ENCODE measurements at places on chromosomes 11 and 22.
A peak's percentile ranks its signal among the peaks of the same experiment; 100 is the strongest.

- DNase-seq = no peak
These were observed 75.4 kb downstream of the ME3 start for GRCh38 chr11:86596861-86597586.

DNA sequence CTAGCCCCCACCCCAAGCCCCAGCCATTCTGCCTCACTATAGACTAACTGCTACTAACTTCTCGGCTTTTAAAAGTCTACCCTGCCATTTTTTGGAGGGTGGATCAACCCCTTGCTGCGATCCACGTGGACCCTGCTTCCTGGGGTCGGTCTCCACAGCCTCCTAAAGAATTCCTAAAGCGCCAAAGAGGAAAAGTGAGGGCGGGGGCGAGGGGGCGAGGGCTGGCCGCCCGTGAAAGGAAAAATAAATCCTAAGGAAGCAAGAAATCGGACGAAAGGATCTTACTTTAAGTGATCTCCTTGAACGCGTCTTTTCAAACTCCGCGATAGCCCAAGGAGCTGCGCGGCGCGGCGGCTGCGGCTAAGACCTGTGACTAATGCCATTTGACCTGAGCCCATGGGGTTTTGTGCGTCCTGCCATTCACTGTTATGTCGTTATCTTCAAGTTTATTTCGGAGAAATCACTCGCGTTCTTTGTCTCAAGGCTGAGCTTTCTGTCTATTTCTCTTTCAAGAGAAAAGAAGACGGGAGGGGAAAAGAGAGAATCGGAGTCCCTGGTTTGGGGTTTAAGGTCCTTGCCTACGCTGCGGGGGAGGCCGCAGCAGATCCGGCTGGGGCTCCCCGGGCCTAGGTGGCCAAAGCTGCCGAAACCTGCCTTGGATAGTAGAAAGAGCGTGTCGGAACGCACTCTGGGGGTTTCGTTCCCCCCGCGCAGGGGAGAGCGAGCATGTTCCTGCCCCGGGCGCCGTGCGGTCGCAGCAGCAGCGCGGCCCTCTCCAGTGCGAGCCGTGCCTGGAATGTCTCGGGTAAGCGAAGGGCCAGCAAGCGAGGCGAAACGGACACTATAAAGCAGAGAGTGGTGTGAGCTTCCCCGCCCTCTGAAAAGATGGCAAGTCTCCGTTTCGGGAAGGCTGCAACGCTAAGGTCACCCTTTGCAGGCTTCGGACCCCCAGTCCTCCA, 2.8 kb upstream of the DBX1 start:
- DNase-seq = peak; percentile 76

DNA sequence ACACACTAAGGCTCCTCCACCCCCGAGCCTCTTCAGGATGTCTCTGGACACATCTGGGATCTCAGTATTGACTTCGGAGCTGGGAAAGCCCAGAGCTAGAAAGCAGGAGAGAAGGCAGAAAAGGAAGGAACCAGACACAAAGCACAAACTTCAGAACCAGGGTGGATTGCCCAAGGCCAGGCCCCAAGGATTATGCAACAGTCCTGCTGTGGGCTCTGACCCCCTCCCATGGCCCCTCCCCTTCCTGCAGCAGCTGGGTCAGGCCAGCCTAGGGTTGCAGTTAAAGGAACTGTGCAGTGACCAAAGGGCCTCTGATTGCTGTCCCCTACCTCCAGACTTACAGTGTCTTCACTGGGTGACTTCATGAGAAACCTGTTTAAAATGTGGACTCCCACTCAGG, 5.3 kb downstream of the KCNE3 start:
- no peak for DNase-seq

GRCh38 chr11:27611947-27612455, 88.3 kb downstream of the BDNF start:
- DNase-seq = no peak

- DNase-seq = no peak
These were observed 40.9 kb downstream of the CSRP3 start for GRCh38 chr11:19160847-19161246.

DNA sequence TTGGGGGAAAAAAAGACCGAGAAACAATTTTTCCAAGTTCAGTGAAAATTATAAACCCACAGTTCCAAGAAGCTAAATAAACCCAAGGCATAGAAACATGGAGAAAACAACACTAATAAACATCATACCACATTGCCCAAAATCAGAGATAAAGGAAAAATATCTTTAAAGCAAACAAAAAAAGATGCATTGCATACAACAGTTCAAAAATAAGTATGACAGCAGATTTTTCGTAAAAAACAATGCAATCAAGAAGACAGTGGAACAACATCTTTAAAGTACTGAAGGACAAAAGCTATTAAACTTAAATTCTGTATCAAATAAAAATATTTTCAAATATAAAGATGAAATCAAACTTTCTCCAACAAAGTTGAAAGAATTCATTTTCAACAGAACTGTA, 921.3 kb downstream of the METTL15 start:
- no peak for DNase-seq

DNA sequence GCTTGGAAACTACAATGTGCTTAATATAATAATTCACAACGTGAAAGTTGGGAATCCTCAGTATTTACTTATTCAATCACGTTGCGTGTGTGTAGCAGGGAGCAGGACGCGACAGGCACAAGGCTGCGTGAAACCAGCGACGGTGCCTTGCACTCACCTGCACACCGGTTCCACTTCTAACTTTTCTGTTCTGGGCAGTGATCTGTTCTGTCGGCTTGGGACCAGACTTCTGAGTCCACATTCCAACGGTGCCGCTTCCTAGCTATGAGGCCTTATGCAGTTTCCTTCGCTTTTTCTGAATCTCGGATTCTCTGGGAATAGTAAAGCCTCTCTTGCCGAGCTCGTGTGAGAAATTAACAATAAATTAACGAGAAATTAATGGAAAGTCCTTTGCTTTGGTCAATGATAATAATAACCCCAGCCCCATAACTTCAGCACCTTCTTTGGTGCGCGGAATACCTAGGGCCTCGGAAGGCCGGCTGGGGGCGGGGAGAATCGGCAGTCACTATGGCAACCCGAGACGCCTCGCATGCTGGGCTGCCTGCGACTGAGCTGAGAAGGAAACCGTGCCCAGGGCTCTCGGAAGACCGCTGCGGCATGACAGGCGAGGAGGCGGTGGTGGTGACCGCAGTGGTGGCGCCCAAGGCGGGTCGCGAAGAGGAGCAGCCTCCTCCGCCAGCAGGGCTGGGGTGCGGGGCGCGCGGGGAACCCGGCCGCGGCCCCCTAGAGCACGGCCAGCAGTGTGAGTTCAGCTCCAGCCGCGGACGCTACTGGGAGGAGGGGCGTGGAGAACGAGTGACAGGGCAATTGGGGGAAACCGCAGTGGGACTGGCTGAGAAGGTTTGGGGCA, at the start of gene C11orf97:
Gene C11orf97, plus strand, starts transcription at position 530 of the 850 bp plus-strand sequence. Its CDS starts 68 bp downstream, at position 598.
- DNase-seq = peak; percentile 77
